ENCODE measurements at places on chromosomes 16 and 17.
A peak's percentile ranks its signal among the peaks of the same experiment; 100 is the strongest.

GRCh38 chr16:70440009-70440692 lies 1.3 kb upstream of the ST3GAL2 start:
- DNase-seq = no peak

DNA sequence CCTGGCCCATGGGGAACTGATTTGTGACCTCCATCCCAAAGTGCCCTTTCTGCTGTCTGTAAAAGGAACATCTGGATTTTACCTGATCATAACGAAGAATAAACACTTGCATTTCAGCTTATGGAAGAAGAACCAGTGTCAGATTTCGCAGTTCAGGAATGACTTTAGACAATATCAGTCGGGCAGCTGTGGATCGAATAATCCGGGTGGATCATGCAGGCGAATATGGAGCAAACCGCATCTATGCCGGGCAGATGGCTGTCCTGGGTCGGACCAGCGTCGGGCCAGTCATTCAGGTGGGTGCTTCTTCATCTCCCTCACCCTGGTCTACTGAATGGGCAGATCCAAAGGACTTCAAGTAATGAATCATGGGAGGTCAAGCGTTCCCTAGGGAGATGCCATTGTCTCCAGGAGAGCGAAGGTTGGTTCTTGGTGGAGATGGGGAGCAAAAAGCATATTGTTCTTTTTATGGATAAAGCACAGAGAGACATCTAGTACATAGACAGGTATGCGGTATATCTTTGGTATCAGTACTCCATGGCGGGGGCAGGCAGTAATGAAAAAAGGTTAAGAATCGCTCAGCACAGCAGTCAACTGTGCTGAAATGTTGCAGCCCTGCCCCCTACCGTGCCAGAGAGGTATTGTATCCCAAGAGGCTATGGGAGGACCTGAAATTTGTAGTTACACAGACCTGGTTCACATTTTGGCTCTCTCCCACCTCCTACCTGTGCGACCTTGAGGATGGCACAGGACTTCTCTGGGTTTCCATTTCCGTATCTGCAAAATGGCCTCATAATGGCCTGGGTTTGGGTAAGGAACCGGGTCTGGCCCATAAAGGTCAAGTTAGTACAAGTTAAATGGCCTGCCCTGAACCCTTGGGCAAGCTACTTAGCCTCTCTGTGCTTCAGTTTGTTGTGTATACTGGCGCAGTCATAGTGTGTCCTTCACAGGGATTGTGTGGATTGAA lies 4.7 kb downstream of the COQ7 start:
- peak; percentile 31 for DNase-seq

DNA sequence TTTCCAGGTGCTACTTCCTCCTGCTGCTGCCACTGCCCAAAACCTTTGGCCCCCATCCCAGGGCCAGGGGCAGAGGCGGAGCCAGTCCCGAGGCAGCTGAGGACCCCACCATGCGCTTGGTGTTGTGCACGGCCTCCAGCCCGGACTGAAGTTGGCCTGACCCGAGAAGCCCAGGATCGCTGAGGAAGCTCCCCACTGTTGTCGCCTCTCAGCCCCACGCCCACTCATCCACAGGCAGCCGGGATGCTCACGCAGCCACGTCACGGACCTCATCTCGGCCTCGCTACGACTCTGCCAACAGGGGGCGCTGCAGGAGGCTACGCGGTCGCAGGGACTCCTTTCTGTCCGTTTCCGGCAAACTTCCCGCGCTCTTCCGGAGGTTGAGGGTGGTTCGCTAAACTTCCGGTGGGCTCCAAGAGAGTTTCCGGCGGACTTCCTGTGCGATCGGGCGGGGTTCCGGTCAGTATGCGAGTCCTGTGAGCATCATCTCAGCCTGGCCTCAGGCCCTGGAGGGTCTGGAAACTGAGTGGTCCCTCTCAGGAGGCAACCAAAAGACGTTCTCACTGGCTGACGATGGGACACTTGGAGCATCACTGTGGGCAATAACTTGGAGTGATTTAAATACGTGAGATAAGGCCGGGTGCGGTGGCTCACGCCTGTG lies 12.4 kb downstream of the ZG16B start:
- no peak for DNase-seq

- DNase-seq = no peak
Measured at GRCh38 chr16:11621920-11622651, 35.4 kb upstream of the LITAF start.

DNA sequence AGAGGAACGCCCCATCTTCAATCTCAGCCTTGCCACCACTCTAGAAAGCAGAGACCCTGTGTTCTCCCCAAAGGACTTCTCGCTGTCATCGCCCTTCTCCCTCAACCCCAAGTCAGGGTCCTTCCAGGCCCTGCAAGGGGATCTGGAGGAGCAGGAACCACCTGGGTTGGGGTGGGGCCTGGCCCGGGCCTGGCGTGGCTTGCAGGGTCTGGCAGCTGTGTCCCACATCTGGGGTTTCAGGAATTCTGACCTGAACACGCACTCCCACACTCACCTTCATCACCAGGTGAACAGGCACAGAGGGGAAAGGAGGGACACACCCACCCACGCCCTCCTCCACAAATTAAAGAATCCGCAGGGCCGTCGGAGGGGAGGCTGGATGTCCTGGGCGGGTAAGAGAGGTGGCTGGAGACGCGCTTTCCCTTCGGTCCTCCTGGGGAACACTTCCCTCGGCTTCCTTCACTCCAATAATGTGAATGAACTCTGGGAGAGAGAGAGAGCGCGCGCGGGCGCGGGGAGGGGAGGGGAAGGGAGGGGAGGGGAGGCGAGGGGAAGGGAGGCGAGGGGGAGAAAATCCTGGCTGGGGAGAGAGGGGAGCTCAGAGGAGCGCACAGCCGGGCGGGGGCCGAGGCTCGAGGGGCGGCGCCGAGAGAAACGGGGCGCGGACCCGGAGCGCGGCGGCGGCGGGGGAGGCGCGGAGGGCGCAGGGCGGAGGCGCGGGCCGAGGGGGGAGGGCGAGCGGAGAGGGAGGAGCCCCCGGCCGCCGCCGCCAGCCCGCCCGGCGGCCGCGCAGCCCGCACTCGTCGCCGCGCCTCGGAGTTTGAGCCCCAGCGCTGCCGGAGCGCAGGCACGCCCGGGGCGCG lies at the start of gene CACNG4:
TSS of gene CACNG4 (plus strand) at position 799 of the 863 bp plus-strand sequence. CDS start 205 bp downstream, outside the sequence.
- no peak for DNase-seq

DNA sequence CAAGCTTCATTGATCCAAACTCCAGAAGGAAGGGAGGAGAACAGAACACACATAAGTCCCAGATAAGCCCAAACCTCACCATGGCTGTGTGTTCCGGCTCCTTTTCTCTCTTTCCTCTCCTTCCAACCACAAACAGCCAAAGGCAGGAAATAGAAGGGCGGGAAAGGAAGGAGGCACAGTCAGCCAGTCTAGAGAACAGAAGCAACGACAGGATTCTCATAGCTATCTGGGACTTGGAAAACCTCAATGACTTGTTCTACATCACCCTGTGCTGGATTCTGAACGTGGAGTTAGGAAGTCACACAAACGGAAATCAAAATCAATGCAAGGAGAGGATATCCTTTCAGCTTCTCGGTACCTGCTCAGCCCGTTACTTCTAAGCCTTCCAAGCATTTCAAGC lies 9.0 kb downstream of the CRK start:
- no peak for DNase-seq

GRCh38 chr17:15742051-15742795 lies 10.1 kb downstream of the TBC1D26 start:
- no peak for DNase-seq

DNA sequence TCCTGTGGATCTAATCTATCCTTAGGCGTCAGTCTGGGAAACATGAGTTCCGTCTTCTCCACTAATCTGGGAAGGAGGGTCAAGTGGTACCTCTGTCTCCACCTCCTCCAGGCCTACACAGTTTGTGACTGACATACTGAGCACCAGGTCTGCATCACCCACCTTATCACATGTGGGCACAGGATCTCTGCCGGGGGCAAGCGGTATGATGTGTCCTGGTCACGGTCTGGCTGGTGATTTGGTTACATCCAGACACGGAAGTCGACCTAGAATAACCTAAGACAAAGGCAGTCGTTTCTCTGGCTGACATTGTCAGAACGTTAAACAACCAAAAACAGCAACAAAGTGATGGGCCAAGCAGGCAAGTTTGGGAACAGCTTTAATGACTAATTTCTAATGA lies 82.5 kb upstream of the HSBP1 start:
- no peak for DNase-seq

GRCh38 chr17:77882040-77882439 lies 76.5 kb upstream of the TNRC6C start:
- no peak for DNase-seq

Measured in omental fat pad (tissue), 4 donors.